Left lobe of liver (tissue), 2 donors: ENCODE measurements at places on chromosomes 7 and 10.

DNA sequence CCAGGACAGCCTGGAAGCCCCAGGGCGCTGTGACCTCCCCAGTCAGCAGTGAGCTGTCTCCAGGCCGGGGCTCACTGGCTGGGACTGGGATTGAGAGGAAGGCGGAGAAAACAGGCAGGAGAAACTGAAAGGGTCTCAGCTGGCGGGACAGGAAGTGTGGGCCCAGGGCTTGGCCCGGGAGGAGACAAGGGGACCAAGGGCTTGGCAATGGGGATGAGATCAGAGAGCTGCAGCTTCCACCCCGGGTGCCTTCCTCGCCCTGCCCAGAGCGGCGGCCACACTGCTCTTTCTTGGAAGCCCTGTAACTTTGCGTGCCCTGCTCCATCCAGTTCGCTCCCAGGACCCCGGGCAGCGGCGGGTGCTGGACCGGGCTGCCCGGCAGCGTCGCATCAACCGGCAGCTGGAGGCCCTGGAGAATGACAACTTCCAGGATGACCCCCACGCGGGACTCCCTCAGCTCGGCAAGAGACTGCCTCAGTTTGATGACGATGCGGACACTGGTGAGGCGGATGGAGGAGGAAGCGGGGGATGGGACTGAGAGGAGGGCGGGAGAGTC, 4.4 kb downstream of the ZNHIT1 start:
- no peak for DNase-seq

GRCh38 chr10:112716076-112716475, 234.0 kb upstream of the TCF7L2 start:
- no peak for DNase-seq

GRCh38 chr10:76921383-76922010, 716.1 kb downstream of the KCNMA1 start:
- no peak for DNase-seq

- DNase-seq: no peak
Observed at GRCh38 chr10:123635745-123636144, 30.4 kb upstream of the GPR26 start.

DNA sequence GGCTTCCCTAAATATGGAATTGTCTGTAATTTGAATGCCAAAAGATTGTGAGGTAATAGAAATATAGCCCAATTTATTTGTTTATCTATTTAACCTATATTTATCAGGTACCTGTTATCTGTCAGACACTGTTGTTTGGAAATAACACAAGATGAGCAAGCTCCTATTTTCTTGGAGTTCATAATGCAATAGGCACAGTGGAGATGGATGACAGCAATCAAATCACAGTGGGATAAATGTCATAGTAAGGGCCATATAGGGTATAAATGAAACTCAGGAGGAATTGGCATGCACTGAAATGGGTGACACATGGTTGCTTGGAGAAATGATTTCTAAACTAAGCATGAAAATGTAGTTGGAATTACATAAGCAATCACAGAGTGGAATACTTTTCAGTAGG, 761.8 kb upstream of the MBL2 start:
- no peak for DNase-seq

- no peak for DNase-seq
Observed at GRCh38 chr7:90772410-90772809, 176.3 kb downstream of the CDK14 start.

DNA sequence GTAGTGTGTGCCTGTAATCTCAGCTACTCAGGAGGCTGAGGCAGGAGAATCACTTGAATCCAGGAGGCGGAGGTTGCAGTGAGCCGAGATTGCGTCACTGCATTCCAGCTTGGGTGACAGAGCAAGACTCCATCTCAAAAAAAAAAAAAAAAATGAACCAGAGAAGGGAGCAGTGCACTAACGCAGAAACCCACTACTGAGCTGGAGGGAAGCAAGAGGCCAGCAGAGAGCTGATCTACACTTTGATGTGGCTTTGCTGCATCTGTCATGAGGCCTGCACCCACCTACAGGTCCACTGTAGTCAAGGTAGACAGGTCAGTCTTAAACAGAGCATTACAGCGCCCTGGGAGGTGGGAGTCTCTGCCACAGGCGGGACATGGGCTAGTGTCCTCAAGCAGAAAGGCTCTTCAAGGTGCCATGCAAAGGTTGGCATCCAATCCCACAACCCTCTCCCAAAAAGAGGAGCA, 30.0 kb downstream of the MAT1A start:
- DNase-seq: no peak

DNA sequence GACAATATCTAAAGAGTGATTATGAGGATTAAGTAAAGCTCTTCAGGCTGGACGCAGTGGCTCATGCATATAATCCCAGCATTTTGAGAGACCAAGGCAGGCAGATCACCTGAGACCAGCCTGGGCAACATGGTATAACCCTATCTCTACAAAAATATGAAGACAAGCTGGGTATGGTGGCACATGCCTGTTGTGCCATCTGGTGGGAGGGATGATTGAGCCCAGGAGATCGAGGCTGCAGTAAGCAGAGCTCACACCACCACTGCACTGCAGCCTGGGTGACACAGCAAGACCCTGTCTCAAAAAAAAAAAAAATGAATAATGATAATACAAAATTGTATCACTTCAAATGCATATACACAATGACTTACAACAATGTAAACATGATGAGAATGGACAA, 195.6 kb upstream of the AUTS2 start:
- no peak for DNase-seq

DNA sequence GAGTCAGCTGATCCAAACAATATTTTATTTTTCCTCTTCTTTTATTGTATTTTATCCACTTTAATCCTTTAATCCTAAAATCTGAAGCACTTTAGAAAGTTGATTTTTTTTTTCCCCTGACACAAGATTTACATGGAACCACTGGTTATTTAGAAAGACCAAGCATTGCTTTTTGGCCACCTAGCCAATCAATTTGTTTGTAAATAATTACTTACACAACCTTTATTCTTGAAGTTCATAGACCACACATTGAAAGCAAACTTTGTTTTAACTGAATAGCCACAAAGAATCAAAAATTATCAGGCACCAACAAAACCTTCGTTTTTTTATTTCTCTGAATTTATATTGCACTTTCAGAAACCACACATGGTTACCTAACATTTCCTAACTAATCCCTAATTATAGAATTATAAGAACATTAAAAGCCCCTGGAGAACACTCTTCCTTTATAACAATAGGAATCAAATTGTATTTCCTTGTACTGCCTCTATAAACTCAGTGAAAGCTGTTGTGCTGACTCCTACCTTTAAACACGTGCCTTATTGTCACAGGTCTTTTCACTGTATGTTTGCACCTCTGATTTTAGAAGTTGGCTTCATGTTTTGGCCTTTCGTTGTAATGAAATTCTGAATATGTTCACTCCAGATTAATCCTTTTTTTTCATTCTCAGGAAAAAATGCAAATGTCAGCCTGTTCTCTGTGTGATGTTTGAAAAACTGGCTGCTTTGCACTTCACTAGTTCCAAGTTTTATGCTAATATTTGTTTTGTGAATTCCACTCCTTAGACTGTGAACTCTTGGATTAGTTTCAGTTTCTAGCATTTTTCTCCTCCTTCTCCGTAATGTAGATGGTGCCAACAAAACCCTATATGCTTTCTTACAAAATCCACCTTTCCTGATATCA, 1511.9 kb downstream of the REEP3 start:
- no peak for DNase-seq

DNA sequence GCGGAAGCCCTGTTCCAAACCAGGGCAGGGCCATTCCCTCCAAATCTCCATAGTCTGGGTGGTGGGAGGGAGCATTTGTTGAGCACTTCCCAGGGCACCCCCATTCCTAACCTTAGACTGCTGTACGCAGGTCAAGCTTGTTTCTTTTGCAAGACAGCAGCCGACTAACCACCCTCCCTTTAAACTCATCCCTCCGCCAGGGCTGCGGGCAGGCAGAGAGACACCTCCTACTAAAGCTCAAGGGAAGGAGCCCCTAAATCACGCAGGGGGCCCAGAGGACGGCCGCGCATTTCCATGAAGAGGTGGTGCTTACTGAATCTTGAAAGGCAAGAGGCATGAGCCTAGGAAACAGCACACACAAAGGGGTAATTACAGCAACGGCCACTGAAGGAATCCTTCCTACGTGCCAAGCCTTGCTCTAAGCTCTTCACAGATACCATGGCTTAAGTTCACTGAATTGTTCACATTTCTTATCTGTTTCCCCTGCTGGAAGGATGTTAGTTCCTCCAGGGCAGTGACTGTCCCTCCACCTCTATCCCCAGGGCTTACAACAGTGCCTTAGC, 90.0 kb downstream of the PROSER2 start:
- peak; percentile 37 for DNase-seq

DNA sequence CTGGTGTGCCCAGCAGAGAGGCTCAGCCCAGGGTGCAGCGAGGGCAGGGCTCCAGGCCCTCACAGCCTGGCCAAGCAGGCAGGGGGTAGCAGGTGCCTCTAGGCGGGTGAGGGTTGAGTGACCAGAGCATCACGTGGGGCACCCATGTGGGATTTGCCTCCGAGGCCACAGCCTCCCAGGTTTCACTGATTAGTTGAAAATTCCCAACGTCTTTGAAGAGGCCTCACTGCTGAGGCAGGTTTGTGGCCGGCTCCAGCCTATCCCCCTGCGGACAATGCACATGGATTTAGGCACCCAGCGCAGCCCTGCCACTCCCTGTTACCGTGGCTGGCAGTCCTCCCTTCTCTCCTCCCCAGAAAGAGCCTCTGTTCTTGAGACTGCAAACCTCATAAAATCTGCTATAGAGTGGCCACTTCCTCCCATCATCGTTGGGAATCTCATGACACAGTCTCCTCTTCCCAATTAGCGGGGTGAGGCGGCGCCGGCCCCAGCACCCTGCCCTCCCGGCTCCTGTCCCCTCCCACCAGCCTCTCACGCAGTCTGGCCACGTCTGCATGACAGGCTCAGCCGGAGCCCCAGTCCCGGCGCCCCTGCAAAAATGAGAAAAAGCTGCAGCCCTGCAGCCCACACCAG, 10.8 kb downstream of the MYL10 start:
- no peak for DNase-seq

DNA sequence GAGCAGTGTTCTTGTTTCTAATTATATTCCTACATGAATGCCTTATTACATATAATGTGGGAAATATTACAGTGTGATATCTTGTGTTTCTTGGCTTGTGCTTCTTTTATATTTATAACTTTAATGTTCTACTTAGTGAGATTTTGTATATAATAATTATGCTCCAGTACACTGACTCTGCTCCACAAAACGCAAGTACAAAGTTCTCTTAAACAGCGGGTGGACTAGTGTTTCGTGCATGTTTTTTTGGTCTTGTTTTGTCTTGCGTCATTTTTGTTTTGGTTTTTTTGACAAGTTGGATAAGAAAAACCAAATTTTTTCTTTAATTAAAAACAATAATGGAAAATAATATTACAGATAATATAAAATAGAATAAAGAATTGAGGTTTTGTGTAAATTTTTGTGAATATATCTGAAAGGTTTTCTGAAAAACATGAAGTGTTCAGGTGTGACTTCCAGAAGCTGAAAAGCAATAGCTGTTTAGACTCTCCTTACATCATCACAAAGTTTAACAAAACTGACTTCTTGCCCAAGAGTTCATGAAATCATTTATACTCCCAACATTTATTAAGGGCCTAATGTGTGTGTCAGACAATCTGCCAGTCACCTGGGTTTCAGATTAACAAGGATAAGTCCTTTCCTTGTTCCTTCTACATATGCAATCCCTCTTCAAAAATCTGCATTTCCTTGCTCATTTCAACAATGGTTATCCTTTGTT, 331.8 kb downstream of the LRRTM3 start:
- no peak for DNase-seq

- DNase-seq: no peak
Observed at GRCh38 chr7:129083525-129083924, 28.6 kb upstream of the TNPO3 start.

DNA sequence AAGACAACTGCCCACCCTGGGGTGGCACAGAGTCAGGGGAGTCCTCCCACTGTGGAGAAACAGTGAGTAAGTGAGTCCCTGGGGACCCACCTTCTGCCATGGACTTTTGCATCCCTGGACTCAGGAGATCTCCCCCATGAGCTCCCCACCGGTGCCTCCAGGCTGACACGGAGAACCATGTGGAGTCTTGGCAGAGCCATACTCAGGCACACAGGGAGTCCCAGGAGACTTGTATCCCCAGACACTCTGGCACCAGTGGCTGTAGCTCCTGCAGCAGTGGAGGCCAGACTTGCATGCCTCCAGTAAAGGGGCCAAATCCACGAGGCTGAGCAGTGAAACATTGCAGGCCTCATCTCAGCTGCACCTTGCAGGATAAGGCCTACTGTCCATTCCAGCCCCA, 791.4 kb downstream of the PCDH15 start:
- DNase-seq: no peak

DNA sequence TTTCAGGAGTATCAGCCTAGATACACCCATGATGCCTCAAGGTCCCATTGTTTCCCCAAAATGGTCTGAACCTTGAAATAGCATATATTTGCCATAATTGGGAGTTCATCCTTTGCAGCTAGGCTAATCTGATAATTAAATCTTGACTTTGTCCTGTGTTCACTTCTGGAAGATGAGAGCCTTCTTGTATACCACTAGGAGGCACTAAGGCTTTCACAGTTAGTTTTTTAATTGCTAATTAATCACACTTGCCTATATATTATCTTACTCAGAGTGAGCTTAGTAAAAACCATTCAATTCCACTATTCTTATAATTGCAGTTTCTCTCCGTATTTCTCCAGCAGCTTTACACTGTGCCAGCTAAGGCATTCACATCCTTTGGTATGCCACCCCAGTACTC, 48.7 kb upstream of the MAGI2 start:
- no peak for DNase-seq

GRCh38 chr7:80259-81067, 111.9 kb upstream of the FAM20C start:
- peak; percentile 42 for DNase-seq

GRCh38 chr7:2706685-2707126, 18.7 kb downstream of the AMZ1 start:
- DNase-seq: no peak

- no peak for DNase-seq
Observed at GRCh38 chr10:27474741-27475140, 29.4 kb upstream of the RAB18 start.

DNA sequence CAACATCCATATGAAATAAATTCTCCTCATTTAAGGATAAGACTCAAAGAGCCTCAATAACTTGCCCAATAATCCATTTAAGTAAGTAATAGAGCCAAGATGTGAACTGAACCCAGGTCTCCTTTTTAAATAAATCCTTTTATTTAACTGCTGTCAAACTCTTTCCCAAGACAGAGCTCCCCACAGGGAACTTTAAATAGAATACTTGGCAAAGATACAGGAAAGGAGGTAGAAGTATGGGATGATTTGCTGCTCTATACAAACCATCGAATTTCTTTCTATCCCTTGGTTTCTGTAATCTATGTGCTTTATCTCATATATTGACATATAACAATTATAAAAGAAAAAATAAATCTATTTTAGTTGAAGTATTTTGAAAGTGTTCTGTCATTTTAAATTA, 295.9 kb downstream of the CSTF2T start:
- DNase-seq: no peak

GRCh38 chr7:22051886-22052673, 106.4 kb upstream of the CDCA7L start:
- no peak for DNase-seq

GRCh38 chr7:159149488-159149887, 4.8 kb upstream of the VIPR2 start:
- no peak for DNase-seq
